Stimulated activated CD4-positive, alpha-beta T cell treated with anti-CD3 and anti-CD28 coated beads, Interleukin-1b, Interleukin-23, amount 100 ng/mL, for 1 hour (primary cell): ENCODE measurements at places on chromosomes 6 and 20.

DNA sequence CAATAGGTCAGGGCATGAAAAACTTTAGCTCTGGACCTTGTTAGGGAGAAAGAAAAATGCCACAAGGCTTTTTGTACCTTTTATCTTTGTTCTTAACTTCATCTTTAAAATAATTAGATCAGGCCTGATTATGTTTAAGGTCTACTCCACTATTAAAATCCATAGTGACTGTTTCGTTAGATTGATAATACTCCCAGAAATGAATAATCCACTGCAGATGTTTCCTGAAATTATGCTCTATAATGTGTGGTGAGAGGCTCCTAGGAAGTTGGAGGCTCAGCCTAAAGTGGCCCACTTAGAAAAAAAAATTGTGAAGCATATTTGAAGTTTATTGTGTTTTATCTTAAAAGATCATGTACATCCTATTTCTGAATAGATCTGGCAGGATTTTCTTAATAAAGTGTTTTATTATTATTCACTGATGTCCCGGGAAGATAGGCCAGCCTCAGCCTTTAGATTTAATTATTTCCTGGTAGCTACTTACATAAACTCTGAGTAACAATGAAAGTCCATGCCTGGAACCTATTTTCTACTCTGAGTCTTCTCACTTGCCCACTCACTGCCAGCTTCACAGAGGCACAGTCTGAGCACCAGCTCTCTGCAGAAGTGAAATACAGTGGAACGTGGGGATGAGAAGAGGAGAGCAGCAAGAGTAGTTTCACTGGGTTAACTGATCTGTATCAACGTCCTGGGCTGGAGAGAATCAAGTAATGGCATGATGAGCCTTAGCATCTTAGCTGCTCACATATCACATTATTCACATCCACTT, 126.8 kb upstream of the TMEM170B start:
- no peak for DNase-seq

DNA sequence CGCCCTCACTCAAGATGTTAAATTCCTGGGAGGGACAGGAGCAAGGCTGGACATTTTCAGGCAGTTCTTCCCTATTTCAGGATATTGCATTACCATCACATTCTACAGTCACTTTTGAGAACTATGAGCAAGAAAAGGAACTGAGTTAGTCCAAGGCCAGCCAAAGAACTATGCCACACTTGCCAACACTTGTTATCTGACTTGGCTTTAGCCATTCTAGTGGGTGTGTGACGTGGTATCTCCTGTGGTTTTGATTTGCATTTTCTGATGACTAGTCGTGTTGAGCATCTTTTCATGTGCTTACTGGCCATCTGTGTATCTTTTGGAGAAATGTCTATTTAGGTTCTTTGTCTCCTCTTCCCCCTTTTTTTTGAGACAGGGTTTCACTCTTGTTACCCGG, 12.0 kb downstream of the XRN2 start:
- no peak for DNase-seq

DNA sequence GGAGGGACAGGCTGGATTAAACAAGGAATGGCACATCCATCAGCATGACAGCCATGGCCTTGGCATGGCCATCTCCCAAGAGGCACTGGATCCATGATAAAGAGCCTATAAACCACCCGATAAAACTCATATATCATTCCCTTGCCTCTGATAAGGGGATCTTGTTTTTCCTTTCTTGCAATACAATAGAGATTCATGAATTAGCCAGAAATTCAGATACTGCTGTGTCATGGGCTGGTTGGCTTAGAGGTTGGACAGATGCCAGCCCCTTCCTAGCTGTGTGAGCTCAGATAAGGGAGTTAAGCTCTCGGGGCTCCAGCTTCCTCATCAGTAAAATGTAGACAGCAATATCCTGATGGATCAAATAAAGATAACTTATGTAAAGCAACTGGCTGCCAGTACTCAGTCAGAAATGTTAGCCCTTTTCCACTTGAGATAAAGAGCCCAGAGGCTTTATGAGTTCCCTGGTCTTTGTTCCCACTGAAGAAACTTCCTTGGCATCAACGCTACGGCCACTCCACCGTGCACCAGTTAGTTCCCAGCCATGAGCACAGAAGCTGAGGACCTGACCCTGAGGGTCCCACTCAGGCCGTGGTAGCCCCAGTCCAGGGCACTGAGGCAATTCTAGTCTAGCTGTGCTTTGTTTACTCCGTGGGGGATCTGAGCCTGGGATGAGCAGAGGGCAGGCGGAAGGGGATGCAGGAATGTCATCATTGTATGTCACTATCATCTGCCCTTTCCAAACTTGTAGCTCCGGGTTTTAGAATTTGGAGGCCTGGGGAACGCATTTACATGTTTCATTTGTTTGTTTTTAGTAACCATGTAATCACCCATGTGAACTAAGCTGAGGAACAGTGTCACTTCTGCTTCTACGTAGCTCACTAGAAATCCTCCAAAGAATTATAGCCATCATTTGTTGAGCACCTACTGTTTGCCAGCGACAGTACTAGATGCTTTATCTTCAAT, 67.2 kb upstream of the TBC1D7 start:
- DNase-seq, result no peak

- DNase-seq, result no peak
These were observed 72.2 kb downstream of the SGK1 start for GRCh38 chr6:134245706-134246105.

DNA sequence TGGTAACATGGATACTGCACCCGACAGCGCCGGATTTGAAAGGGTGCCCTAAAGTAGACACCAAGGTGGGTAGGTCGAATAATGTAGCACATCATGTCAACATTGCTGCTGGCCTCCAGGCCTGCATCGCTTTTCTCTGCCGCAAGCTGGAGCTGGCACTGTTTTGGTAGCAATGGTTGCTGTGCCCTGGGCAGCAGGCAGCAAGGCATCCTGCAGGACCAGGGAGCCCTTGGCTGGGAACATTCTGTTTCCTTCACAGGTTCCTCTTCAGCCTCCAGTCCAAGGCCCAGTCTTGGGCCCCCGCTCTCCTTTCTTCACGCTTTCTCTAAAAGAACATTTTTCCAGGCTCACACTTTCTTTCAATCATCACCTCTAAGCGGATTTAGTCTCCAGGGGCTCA, 365.8 kb upstream of the JARID2 start:
- DNase-seq, result no peak

DNA sequence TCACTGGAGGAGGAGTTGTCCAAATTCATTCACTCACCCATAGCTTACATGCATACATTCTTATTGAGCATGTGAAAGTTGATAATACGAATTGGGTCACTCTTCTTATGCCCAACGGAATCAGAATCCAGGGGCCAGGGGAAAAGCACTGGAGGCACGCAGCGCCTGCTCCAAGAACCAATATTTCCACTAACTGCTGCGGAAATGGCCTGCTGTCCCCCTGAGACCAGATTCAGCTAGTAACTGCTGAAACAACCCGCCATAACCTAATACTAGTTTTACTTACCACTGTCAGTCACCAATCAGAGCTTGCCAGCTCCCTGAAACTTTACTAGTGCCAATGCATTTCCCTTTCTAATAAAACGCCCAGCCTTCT, 641 bp upstream of the FKBP1A start:
- no peak for DNase-seq

- no peak for DNase-seq
These were observed 66.8 kb downstream of the LMBRD1 start for GRCh38 chr6:69729870-69730449.

- DNase-seq, result no peak
These were observed 30.6 kb downstream of the KCNG1 start for GRCh38 chr20:50992336-50992732.

DNA sequence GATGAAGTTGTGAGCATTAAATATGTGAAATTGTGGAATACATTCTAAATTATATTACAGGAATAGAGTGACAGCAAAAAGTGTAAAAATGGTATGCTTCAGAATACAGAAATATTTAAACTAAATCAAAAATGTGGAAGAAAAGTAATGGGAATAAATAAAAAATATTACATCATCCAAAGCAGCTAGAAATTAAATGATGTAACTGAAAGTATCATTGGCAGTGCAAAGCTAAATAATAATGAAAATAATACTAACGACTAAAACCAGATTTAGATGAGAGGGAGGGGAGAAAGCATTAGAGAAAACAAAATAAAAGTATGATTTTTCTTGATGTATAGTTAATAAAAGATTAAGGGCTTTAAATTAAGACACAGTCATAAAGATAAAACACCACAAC, 1104.0 kb downstream of the EPHA7 start:
- no peak for DNase-seq
